ENCODE measurements at places on chromosomes 2 and 18.
A peak's percentile ranks its signal among the peaks of the same experiment; 100 is the strongest.

DNA sequence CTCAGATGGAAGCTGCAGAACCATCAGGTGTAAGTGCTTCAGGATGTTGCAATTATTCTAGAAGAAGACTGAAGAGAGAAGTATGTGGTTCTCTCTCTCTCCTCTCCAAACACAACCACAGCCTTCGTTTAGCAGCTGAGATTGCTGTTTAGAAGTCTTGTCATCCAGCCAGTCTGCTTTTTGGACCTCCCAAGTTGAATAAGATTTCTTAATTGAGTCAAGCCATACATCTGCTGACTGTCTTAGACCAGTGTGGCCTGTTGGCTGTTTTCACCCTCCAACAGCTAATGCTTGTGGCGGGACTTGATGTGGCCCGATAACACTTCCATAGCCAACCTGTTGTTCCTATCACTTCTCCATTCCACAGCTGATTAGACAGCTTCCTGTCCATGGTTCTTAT, 91.3 kb upstream of the TMEM17 start:
- DNase-seq = no peak

DNA sequence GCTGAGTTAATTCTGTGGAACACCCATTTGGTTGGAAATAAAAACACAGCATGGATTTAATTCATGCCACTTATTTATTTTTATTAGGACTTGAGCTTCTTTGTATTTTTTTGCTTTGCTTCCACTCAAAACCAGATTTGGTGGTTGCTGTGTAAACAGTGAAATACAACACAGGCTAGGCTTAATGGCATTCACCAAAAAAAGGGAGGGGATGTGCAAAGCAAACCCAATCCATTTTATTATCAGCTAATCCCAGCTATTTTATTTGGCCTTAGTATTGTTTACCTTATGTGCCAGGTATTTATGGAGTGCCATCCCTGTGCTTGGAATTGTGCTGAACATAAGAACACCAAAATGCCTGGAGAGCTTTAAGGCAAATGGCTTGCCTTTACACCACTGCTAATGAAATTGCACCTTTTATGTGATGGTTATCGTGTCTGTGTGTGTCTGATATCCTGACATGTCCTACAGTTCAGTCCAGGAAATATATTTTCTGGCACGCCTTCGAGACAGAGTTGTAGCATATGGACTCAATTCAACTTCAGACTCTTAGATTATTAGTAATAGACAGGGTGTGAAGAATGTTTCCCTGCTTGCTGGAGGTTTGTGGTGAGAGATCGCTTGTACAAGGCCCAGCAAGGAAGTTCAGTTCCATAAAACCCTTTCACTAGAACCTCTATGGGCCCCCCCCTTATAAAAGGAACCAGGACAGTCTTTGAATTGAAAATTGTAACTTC, 99.6 kb downstream of the PRPF40A start:
- DNase-seq = no peak

GRCh38 chr2:42274863-42275262, 86.2 kb downstream of the COX7A2L start:
- DNase-seq = no peak

DNA sequence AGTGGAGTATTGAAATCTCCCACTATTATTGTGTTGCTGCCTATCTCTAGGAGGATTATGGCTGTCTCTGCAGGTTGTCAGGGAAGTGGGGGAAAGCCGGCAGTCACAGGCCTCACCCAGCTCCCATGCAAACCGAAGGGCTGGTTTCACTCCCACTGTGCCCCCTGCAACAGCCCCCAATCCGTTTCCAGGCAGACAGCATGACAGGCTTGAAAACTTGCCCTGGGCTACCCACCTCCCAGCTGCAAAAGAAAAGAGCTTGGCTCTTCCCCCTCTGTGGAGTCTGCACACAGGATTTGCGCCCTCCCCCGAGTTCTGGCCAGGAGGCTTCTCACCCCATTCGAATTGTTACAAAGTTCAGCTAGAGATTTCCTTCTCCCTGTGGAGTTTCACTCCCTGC, 87.4 kb upstream of the MSTN start:
- DNase-seq = no peak

DNA sequence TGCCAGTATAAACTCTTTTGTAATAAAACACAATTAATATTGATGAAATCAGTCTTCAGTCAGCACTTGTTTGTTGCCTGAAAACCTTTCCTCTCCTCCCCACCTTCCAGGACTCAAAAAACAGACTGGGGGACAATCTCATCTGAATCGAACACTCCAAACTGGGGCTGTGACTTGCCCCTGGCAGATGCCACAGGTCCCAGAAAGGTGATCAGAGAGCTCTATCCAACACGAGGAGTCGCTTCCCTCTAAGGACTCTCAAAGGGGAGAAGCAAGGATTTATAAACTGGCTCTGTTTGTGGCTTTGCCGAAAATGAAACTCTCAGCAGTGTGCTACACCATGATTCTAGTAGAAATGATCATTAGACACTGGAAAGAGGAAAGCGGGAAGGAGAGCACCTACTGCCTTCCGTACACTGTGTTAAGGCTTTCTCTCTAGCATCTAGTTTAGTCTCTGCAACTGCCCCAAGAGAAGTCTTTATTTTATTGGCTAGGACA, 199.2 kb downstream of the TGIF1 start:
- DNase-seq = no peak

DNA sequence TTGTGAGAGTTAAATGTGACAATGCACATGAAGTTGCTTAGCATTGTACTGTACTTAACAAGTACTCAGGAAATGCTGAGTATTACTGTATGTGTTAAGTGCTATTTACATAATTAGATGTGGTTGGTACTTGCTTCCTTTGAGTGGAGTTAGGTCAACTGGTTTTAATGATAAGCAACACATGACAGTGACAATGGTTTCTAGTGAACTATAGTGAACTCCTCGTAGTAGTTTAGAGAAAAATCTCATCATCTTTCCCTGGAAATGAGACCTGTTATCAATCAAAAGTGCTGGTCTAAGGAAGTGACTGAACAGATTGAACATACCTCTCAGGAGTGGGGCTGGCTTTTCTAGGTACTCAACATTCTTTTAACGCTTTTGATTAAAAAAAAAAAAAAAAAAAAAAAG, 29.2 kb upstream of the ZDBF2 start:
- no peak for DNase-seq

DNA sequence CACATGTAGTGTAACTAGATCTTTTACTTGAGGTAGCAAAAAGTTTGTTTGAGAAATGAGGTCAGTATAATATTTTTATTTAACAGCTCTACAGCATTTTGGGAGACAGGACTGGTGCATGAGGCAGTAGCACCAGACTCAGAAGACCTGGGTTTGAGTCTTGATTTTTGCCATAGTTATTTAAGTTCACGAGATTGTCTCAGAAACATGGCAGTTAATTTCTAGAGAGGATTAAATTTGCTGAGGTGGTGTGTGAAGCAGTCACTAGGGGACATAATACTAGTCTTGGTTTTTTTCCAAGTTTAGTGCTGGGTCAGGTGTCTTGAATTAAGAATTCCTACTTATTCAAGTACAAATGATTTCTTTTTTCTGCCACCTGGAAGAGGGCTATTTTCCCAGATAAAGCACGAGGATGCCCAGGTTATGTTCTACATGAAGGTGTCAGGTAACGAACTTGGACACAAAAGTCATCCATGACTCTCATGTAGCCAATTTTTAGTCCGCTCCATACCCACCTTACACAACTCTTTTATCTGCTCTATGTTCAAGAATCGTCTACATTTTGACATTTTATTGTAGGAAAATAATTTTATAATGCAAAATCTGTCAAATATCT, 1.4 kb downstream of the MARCHF7 start:
- DNase-seq = no peak

DNA sequence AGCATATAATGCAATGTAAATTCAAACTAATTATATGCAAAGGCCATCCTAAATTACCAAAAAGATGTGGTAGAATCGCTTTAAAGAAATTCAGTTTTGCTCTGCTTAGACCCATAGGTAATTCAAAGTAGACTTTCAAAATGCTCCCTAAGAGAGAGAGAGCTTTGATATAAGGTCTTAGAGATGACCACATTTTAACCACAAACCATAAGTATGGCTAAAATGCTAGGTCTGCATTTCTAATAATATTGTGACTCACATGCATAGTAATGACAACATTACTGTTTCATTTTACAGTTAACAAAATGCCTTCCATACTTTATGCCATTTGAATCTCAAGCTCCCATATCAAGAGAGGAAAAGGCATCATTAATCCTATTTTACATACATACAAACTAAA, 144.5 kb downstream of the RAD51AP2 start:
- DNase-seq = no peak

- DNase-seq = no peak
Observed at GRCh38 chr2:134375935-134376334, 122.1 kb downstream of the MGAT5 start.

DNA sequence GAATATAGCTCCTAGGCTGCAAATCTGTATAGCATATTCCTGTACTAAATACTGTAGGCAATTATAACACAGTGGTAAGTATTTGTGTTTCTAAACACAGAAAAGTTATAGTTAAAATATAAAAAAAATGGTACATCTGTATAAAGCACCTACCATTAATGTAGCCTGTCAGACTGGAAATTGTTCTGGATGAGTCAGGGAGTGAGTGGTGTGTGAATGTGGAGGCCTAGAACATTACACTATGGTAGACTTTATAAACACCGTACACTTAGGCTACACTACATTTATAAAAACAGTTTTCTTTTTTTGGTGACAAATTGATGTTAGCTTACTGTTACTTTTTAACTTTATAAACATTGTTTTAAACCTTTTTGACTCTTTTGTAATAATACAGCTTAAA, 226.3 kb downstream of the CCDC85A start:
- no peak for DNase-seq

DNA sequence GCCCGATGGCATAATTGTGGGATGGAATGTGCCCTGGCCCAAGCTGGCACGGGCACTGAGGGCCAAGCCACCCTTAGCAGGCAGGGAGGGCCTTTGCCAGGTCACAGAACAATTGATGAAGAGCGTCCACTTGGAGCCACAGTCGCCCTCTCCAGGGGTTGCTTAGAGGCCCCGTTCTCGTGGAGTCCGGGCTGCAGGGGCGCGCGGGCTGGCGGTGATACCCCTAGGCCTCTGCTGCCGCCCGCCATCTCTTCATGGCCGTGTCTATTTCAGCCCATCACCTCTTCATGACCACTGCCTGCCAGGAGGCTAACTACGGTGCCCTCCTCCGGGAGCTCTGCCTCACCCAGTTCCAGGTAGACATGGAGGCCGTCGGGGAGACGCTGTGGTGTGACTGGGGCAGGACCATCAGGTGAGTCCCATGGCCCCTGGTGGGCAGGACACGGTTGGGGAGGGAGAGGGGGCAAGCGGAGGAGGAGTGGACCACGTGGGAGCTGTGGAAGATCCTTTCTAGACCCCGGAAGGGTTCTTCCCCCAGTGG, 17.6 kb downstream of the RAMP1 start:
- no peak for DNase-seq

- no peak for DNase-seq
Observed at GRCh38 chr2:160368988-160369930, 124.3 kb downstream of the RBMS1 start.

GRCh38 chr2:231185886-231186285, 12.5 kb upstream of the ARMC9 start:
- peak; percentile 68 for DNase-seq
